Activated naive CD8-positive, alpha-beta T cell treated with anti-CD3 and anti-CD28 coated beads, Interleukin-2, amount 50 U/mL, for 24 hours (primary cell): ENCODE measurements at places on chromosomes 4 and X.

DNA sequence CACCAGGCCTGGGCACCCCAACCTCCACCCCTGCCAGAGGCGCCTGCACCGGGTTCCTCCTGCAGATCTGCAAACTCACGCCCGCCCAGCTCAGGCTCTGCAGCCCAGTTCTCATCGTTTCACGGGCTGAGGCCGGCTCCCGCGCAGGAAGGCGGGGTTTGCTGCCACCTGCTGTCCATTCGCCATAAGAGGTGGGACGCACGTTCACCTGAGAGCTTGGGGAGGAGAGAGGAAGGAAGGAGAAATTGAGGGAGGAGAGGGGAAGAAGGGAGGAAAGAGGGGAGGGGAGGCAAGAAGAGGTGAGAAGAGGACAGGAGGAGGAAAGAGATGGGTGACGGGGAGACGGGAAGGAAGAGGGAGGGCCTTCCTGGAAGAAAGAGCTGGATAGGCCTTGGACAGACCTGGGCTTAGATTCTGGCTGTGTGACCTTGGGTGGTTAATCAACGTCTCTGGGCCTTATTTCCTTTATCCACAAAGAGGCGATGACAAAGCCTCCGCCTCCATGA lies 114.5 kb downstream of the ADRA2C start:
- H3K4me1 ChIP-seq, result peaks cover 15% of the 10 kb centered on the region
- H3K27ac ChIP-seq, result no peak overlapping the region
- H3K4me3 ChIP-seq, result no peak overlapping the region
- H3K27me3 ChIP-seq, result peaks cover 37% of the 10 kb centered on the region

DNA sequence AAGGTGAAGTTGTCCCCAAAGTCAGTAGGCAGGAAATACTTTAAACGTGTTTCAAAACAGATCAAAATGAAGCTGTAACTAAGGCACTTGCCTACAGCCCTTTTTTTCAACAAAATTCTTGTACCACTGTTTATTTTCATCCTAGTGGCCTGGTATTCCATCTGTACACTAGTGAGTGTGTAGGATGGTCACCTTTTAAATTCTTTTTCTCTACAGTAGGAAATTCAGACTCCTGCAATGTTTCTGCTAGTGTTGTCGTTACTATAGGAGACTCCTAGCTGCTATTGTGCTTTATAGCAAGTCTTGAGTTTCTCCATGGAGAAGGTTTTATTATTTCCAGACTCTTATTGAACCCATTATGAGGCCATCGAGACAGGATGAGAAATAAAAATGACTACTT lies 7.0 kb upstream of the NHS start:
- H3K27me3 ChIP-seq, result peaks cover 16% of the 10 kb centered on the region
- no peaks in the 10 kb centered on the region for H3K4me1 ChIP-seq
- DNase-seq, result no peak
- H3K27ac ChIP-seq, result no peak overlapping the region
- no peaks in the 10 kb centered on the region for H3K36me3 ChIP-seq
- H3K4me3 ChIP-seq, result no peak overlapping the region

DNA sequence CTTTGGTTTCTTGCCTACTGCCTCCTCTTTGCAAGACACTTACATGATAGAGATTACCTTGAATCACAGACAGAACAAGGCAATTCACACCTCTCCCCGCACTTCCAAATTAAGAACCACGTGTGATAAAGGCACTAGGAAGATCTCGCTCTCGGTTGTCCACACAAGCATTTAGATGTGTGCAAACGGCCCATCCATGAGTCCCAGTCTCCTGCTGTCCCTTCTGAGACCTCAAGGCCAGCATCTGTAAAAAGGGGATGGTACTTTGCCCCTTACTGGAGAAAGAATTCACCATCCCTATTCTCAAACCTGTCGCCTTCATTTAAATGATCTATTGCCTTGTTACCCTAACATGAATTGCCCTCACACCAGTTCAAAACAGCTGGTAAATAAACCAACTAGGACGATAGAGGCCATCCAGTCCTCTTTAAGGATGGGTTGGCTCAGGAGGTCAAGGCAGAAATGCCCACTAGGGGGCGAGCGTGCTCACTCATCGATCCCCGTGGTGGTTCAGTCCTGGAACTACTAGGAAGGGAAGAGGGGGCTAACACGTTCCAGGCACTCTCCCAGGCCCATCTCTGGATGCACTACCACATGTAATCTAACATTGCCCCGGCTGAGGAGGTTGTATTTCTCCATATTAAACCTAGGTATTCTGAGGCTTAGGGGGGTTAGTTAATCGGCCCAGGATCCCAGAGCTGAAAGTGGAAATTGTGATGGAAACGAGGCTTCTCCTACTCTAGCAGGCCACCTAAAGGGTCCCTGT lies 95.8 kb downstream of the DHX15 start:
- H3K4me3 ChIP-seq, result no peak overlapping the region
- H3K4me1 ChIP-seq, result no peaks in the 10 kb centered on the region
- peaks cover 13% of the 10 kb centered on the region for H3K27me3 ChIP-seq
- peak; percentile 79 for DNase-seq

GRCh38 chrX:131752493-131753198 lies 208.8 kb downstream of the OR13H1 start:
- H3K27ac ChIP-seq, result no peak overlapping the region
- no peak for DNase-seq
- H3K27me3 ChIP-seq, result no peaks in the 10 kb centered on the region
- H3K36me3 ChIP-seq, result peaks cover 7% of the 10 kb centered on the region

DNA sequence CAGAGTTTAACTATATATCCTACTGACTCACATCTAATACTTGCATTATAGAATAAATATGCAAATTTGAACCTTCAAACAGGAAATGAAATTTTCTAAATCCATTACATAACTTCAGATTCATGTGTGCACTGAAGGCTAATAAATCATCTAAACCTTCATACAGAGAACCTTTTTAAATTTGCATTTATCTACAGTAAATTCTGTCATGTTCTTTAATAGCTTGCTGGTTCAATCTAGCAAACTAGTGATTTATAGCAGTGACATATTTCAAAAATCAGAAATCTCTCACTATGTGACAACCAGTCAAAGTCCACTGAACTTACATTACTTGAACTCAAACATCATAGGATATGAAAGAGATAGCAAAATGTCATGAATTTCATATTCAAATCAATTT lies 65.1 kb downstream of the LRBA start:
- DNase-seq, result no peak
- peaks cover 52% of the 10 kb centered on the region for H3K4me1 ChIP-seq
- H3K4me3 ChIP-seq, result no peak overlapping the region
- H3K36me3 ChIP-seq, result peaks cover 6% of the 10 kb centered on the region
- H3K27ac ChIP-seq, result no peak overlapping the region

DNA sequence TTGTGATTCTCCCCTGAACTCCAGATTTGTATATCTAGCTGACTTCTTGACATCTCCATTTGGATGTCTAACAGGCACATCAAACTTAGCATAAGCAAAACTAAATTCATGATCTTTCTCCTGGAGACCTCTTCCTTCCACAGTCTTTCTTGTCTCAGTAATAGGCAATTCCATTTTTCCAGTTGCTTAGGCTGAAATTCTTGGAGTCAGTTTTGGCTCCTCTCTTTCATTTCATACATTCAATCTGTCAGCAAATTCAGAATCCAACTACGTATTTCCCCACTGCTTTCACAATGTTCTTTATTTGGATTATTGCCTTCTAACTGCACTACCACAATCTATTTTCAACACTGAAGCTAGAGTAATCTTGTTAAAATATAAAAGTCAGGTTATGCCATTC lies 219.9 kb upstream of the GLRA2 start:
- no peaks in the 10 kb centered on the region for H3K4me1 ChIP-seq
- H3K27me3 ChIP-seq, result no peaks in the 10 kb centered on the region
- no peak overlapping the region for H3K4me3 ChIP-seq
- H3K27ac ChIP-seq, result no peak overlapping the region

- peak within 1 kb of the TSS; percentile 52 for H3K27ac ChIP-seq
- no peaks in the 10 kb centered on the region for H3K36me3 ChIP-seq
- DNase-seq, result peak; percentile 18
- H3K4me1 ChIP-seq, result peaks cover 20% of the 10 kb centered on the region
- H3K4me3 ChIP-seq, result peak within 1 kb of the TSS; percentile 77
- no peaks in the 10 kb centered on the region for H3K27me3 ChIP-seq
Observed at GRCh38 chrX:57286507-57287251, at the start of gene FAAH2. FAAH2 (plus strand) TSS chrX:57286706; CDS start chrX:57286826, 120 bp downstream.

- H3K4me1 ChIP-seq, result peaks cover 32% of the 10 kb centered on the region
- no peaks in the 10 kb centered on the region for H3K27me3 ChIP-seq
- H3K4me3 ChIP-seq, result no peak overlapping the region
- peaks cover 41% of the 10 kb centered on the region for H3K36me3 ChIP-seq
- no peak for DNase-seq
Observed at GRCh38 chrX:47199286-47199685, 5.7 kb downstream of the UBA1 start.
